HS-5 (cell line): ENCODE measurements at places on chromosomes 3 and 15.

- no peak for DNase-seq
These were observed 39.8 kb downstream of the IDH2 start for GRCh38 chr15:90062462-90062932.

DNA sequence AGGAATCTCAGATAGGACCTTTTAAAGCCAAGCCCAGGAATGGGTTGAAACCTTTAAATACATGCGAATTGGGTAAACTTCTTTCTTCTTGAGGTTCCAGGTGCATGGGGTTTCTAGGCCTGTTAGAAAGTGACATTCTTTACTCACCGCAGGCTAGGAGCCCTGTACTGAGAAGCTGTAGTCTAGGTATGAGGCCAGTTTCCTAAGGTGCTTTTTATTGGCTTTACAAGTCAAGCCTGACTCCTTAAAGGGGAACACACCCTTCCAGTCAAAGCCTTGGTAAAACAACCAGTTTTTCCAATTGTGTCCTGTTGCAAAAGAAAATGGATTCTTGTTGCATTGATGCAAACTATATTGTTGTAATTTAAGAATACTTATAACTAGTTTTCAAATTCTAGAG lies 76.1 kb upstream of the ATP11B start:
- no peak for DNase-seq

DNA sequence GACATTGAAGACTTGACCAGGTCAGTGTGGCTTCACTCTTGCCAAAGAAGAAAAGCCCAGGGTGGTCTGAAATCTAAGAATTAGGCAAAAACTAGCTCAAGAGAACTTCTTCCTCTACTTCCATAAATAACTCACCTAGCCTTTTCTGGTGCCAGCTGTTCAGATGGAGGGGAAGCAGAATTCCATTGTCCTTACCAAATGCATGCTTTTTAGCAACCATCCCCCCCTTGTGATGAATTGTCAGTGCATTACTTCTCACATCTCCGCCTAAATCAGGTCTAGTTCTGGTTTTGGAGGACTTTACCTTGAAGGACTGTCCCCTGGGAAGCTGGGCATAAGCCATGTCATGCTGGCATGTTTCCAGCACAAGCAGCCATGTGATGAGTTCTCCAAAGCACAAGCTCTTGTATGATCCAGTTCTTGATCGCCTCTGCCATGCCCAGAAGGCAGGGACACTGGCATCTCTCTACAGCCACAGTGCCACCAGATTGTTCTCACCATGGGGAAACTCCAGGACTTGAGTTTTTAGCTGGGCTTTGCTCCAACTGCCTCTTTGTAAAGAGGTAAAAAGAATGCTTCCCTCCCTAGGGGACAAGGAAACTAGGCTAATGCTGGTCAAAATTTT lies 96.4 kb upstream of the IL12A start:
- DNase-seq: no peak

DNA sequence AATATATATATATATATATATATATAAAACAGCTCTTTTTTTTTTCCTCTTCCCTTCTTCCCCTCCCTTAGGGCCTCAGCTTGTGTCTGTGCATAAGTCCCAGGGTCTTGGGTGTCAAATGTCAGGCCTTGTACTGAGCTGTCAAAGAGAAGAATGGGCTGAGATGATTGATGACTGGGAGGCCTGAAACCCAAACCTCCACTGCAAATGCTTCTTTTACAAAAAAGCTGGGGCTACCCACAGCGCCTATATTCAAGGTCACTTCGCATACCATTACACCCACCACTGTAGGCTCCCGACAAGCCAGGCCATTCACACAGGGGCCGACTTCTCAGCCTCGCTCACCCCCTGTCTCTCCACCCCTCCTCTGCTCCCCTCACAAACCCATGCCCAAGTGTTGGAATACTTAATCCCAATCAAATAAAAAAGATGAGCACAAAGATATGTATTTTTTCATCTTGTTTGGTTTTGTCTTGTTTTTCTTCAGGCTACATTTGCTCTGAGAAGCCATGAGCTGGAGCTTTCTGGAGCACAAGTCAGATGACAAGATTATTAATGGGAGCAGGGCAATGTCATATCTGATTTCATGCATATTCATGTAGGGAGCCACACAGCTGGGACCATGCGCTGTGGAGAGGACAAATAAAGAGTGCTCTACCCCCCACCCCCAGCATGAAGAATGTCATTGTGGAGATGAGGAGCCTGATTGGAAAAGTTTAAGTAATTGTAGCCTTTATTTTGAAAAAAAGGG lies 614.4 kb upstream of the NR2F2 start:
- DNase-seq: no peak

GRCh38 chr3:143914257-143914656 lies 57.4 kb upstream of the DIPK2A start:
- DNase-seq: no peak

DNA sequence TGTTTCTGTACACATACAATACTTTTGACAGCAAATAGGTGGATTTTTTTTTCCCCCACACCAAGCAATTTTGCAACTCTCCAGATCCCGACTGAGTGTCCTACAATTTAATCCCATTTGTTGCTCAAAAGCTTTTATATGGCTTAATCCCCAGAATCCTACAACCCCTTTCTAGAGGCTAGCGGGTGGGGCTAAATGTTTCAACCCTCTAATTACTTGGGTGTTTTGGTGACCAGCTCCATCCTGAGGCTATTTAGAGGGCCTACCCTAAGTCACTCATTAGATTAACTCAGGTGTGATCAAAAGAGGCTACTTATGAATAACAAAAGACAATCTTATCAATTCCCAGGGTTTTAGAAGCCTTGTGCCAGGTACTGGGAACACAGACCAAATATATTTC lies 21.0 kb upstream of the FBXL2 start:
- no peak for DNase-seq

- no peak for DNase-seq
These were observed 106.4 kb upstream of the TLE3 start for GRCh38 chr15:70203981-70204560.

- DNase-seq: no peak
These were observed 28.5 kb upstream of the CMSS1 start for GRCh38 chr3:99789011-99789721.

- DNase-seq: no peak
These were observed 101.8 kb upstream of the TBC1D5 start for GRCh38 chr3:17844236-17844635.

DNA sequence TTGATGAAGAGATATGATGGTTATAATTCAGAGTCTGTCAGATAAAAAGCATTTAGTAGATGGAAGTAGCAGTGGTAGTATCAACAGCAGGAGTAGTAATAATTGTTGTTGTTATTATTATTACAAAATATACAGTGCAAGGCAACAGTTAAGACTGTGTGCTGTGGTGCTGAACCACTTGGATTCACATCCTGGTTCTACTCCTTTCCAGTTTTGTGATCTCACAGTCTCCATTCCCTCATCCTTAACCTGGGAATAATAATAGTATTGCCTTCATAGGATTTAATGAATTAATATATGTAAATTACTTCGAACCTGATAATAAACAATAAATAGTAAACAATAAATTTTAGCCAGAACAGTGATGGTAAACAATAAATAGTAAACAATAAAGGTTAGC lies 37.1 kb upstream of the TSC22D2 start:
- DNase-seq: no peak

DNA sequence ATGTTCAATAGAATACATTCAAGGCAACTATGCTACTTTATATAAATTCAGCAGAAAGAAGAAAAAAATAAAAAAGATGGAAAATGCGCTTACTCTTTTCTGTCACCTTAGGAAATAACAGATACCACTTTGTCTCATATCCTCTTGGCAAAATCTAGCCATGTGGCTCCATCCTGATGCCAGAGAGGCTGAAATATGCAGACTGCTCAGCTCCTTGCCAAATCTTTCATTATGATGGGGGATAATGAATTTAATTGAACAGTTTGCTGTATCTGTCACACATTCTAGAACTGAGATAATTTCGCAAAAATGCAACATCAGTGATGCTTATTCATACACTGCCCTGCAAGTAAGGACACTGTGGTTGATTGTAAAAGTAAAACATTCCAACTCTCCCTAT lies 1081.5 kb downstream of the PLOD2 start:
- DNase-seq: no peak

DNA sequence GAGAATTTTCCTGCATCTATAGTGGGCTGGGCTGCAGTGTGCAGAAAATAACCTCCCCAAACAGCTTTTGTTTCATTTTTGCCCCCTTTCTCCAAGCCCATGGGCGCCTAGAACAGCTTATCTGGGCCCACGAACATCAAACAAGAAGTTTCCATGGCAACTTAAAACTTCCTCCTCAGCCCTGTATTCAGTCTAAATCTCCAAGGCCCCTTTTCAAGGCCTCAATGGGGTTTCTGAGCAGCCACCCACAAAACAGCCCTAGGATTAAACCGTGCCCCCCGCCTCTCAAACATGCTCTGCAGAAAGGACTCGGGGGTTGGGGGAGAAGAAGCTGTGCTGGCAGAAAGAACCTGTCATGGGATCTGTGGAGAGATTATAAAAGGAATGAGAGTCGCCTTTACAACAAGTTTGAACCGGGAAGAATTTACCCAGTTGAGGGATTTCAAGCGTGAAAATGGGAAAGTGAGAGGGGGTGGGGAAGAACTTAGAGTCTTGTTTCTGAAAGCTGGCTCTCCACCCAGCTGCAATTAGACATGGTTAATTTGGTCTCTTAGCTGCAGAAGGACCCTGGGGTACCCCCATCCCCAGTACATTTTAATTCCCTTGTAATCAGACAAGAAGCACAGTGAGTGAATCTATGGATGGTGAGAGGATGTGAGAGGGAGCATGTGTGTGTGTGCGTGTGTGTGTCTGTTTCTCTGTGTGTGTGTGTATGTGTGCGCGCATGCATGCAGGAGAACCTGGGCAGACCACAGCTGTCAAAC lies 4.3 kb upstream of the FAM107A start:
- DNase-seq: no peak

- DNase-seq: no peak
These were observed 21.6 kb downstream of the EMC4 start for GRCh38 chr15:34246276-34246976.

GRCh38 chr15:87660251-87661129 lies 596.0 kb downstream of the NTRK3 start:
- no peak for DNase-seq

DNA sequence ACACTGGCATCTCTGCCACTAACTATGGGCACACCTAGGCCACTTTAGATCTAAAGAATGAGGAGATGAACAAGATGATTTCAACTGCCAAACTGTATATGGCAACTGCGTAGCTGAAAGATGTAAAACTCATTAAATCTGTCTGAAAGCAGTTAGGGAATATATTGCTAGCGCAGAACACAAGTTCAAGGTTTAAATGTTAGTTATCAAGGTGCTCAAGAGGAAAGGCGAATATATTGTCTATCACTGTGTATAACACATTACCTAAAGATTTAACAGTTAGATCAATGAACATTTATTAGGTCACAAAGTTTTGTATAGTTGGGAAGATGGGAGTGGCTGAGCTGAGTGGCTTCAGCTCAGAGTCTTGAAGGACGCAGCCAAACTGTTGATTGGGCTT lies 33.9 kb upstream of the PSMD6 start:
- DNase-seq: no peak

- DNase-seq: no peak
These were observed 36.7 kb downstream of the TM2D3 start for GRCh38 chr15:101615414-101615985.

- no peak for DNase-seq
These were observed 78.5 kb upstream of the RNU6-1 start for GRCh38 chr15:67918205-67918861.

DNA sequence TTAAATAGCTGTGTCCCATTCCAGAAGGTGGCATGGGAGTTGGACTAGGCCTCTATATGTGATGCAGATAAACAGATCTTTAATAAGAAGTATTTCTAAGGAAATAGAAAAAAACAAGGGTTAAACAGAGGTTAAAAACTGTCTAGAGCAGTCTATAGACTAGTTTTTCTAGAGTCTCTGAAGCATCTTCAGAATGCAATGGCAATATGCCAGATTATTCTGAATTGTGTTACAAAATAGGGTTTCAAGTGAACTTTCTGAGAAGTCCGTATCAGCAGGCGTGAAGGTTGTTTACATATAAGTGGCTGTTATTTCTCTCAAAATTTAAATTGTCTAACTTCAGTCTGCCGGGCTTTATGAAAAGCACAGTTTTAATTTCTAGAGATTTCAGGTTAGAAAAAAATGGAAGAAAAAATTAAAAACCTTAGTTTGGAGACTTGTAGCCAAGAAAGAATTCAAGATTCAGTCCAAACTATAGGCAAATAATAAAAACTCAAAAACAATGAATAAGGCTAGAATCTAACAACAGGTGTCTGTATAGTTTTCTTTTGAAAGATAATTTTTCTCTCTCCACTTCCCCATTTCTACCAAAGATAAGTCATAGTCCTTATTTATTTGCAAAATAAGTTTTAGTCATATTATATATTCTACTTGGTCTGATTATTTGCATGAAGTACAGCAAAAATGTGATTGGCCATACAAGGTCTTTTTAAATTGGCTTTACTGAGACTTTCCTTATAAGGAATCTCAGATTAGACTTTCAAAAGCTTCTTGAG lies 55.2 kb downstream of the OSTN start:
- no peak for DNase-seq

DNA sequence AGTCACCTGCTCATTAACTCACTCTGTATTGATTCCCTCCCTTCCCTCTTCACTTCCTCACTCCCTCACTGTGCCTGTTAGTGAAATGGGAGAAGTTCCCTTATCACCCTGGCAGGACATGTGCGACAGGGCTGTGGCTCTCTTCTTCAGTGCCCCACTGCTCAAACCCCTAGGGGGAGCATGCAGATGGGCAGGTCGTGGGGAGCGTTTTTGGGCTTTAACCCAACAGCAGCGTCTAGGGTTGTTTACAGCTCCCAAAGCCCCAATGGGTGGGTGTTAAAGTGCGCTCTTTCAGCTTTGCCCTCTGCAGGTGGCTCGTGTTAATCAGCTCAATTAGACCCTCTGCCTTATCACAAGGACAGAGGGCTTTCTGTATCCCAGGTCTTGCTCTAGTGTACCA lies 447.8 kb upstream of the PROK2 start:
- no peak for DNase-seq

DNA sequence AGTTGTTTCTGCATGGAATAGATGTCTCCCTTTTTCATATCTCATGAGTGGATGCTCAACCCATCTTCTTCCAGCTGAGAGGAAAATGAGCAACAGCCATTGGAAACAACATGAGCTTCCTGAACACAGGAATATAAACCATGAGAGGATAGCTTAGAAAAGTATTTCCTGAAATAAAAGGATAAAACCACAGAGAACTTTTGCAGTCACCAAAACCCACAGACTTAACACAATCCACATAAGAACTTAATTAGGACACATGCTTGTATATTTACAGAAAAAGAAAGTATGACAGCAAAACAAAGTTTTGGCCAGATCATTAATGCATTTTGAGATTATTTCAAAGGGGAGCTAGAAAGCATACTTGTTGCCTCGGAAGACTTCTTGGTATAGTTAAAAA lies 180.5 kb upstream of the RASGRP1 start:
- no peak for DNase-seq

DNA sequence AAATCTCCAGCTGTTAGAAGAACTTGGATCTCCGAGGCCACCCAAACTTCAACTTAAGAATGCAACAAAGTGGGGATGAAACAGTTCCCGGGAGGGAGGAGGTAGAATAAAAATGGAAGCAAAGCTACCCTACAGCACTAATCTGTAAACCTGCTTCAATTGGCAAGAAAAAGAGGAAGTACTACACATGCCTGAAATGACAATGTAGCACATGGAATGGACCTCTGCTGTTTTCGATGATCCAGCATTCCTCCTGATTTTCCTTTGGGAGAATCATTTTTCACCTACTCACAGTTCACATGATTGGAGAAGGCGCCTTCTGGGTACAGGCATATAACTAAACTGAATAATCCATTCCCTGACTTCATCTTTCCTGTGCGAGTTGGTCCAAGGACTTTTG lies 1081.5 kb downstream of the FHIT start:
- no peak for DNase-seq
